ENCODE measurements at places on chromosomes 2 and 18. TPM values are rescaled to one million over a fixed set of nuclear protein-coding genes. Genes with fewer than 3 reads are reported as not detected.

The GPR45 gene
- 0.44 TPM for total RNA-seq

The DYNAP gene
- total RNA-seq, result not detected

The AKAIN1 gene
- 14.1 TPM for total RNA-seq

The RND3 gene
- total RNA-seq, result 49.0 TPM

The IL36RN gene
- total RNA-seq, result not detected

The MAP4K3 gene
- total RNA-seq, result 48.1 TPM

The MROH2A gene
- total RNA-seq, result not detected

The CASP8 gene
- total RNA-seq, result not detected

The RBM44 gene
- total RNA-seq, result 1.3 TPM

The MBP gene
- total RNA-seq, result 82.6 TPM

The RMC1 gene
- total RNA-seq, result 28.5 TPM

The FOXI3 gene
- total RNA-seq, result 0.34 TPM

The SERPINB11 gene
- total RNA-seq, result not detected

The CYRIA gene
- 19.3 TPM for total RNA-seq

The RBFA gene
- total RNA-seq, result 94.6 TPM

The UGT1A8 gene
- total RNA-seq, result not detected

The GREB1L gene
- total RNA-seq, result 154 TPM

The LOXHD1 gene
- total RNA-seq, result not detected

The CHRND gene
- 2.2 TPM for total RNA-seq

The GPAT2 gene
- 0.47 TPM for total RNA-seq

The KCNK3 gene
- total RNA-seq, result 21.7 TPM

The PAIP2B gene
- 15.6 TPM for total RNA-seq

The MEP1B gene
- total RNA-seq, result not detected

The RBM43 gene
- 1.1 TPM for total RNA-seq

The GALNT13 gene
- total RNA-seq, result 5.5 TPM

The SLC38A11 gene
- total RNA-seq, result not detected

The CFLAR gene
- total RNA-seq, result 88.0 TPM

The LRP2 gene
- not detected for total RNA-seq

Measured in glutamatergic neuron (in vitro differentiated cells).